ENCODE measurements at places on chromosomes 1 and 21.

DNA sequence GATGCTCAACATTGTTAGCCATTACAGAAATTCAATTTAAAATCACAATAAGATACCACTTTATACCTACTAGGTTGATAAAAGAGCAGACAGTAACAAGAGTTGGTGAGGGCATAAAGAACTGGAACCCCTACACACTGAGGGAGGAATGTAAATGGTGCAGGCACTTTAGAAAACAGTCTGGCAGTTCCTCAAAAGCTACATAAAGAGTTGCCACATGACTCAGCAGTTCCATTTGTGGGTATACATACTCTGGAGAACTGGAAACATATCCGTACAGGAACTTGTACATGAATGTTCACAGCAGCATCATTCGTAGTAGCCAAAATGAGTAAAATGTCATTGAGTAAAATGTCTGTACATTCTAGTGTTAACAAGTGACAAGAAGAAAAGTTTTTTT, 17.0 kb downstream of the NSL1 start:
- peak; percentile 55 for DNase-seq

GRCh38 chr1:98002288-98002687, 81.5 kb upstream of the DPYD start:
- no peak for DNase-seq

DNA sequence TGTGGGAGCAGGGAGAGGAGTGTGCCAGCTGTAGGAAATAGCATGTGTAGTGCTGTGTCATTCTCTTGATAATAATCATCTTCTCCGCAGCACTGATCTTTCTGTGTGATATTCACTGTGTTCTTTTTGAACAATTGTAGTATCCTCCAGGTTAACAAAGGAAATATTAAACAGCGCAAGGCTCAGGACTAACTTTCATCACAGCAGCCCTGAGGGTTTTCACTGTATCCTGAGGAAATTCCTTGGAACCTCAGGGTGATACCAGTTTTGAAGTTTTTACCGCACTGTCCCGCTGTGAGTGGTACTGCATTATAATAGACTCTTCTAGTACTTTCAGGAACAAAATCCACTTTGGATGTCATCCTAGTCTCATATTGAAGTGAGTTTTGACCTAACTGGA, 228.4 kb upstream of the COA6 start:
- no peak for DNase-seq

GRCh38 chr1:198326915-198327314, 170.1 kb downstream of the NEK7 start:
- DNase-seq, result no peak

GRCh38 chr1:60872426-60873054, 209.8 kb upstream of the NFIA start:
- no peak for DNase-seq

GRCh38 chr1:170145061-170145460, 698 bp upstream of the NTMT2 start:
- DNase-seq, result no peak

GRCh38 chr1:155050560-155051341, at the start of gene ADAM15:
ADAM15 (plus strand) TSS chr1:155051316; CDS start chr1:155051387, 71 bp downstream.
- DNase-seq, result no peak

DNA sequence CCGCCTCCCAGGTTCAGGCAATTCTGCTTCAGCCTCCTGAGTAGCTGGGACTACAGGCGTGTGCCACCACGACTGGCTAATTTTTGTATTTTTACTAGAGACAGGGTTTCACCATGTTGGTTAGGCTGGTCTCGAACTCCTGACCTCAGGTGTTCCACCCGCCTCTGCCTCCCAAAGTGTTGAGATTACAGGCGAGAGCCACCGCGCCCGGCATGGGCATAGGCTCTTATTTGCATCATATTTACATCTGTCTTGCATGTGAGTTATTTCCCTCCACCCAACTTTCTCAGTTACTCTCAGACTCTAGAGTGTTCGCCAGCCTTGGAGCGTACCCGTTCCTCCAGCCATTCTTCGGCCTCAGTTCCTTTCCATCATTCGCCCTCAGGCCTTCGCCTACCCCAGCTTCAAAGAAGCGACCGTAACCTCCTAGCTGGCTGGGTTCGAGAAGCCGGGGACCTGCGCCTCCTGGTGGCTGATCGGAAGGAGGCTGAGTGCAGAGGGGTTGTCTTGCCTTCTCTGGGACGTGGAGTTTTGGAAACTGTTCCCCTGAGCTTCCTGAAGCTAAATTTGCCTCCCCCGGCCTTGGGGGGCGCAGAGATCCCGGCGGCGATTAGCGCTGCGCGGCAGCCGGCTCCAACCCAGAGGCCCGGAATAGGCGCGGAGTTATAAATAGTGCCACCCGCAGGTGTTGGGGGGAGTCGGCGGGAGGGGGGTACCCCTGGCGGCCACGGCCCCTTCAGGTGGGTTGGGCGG, 3.6 kb upstream of the ZBTB7B start:
- DNase-seq, result no peak

GRCh38 chr1:232923739-232924386, 26.5 kb upstream of the NTPCR start:
- DNase-seq, result no peak

DNA sequence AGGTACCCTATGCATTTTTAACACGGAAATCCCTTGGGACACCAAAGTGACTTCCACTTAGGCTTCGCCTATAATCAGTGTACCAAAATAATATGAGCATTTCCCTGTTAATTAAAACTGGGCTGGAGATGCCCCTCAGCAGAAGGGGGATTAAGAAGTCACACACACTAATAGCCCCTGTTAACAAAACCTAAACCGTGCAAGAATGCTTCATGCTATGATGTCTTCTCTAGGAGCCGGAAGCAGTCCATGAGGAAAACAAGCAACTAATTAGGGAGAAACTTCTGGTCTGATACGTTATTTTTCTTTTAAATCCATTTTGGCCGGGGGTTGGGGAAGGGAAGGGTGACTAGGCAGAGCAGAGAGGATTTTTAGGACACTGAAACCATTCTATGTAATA, 123.4 kb downstream of the ESRRG start:
- no peak for DNase-seq

DNA sequence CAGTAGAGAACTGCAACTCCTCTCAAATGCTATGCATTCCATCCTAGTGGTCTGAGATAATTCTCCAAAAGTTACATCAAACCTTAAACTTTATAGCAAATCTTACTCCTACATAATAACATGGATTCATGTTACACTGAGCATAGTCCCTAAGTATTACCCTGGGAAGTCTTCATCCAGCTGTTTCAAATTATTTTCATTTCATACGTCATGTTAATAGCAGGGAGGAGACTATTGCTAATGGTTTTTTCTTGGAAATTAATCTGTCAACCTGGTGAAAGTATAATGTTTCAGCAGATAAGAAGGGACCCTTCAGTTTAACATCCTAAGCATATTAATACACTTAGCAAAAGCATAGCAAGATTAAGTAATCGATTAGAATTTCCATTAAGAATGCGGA, 318.1 kb downstream of the USP25 start:
- DNase-seq, result no peak

DNA sequence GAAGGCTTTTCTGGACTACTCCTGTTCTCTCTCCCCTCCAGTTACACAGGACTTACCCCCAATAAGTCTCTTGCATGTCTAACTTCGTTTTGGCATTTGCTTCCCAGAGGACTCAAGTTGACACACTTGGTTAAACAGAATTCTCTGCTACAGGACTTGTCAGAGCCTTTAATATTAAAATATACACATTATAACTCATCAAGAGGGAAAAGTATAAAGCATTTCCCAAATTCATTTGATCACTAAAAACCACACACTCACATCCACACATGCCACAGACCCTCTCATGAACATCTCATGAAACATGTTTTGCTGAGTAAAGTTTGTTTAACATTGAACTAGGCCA, 8.7 kb upstream of the CAPN2 start:
- no peak for DNase-seq

- DNase-seq, result no peak
These were observed 122.1 kb upstream of the RGS1 start for GRCh38 chr1:192453360-192453992.

- no peak for DNase-seq
These were observed 103.7 kb downstream of the PRDM16 start for GRCh38 chr1:3172431-3173380.

GRCh38 chr1:85202864-85203255, 2.0 kb upstream of the SYDE2 start:
- DNase-seq, result no peak

DNA sequence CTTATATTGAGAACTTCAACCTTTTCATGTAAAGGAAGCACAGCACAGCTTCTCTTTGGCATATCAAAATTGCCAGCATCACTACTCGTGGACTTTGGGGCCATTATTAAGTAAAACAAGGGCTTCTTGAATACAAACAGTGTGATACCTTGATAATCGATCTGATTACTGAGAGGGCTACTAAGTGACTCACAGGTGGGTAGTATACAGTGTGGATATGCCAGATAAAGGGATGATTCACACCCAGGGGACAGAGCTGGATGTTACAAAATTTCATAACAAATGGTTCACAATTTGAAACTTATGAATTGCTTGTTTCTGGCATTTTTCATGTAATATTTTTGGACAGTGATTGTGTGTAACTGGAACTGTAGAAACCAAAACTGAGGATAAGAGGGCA, 15.4 kb downstream of the HDAC1 start:
- DNase-seq, result no peak

DNA sequence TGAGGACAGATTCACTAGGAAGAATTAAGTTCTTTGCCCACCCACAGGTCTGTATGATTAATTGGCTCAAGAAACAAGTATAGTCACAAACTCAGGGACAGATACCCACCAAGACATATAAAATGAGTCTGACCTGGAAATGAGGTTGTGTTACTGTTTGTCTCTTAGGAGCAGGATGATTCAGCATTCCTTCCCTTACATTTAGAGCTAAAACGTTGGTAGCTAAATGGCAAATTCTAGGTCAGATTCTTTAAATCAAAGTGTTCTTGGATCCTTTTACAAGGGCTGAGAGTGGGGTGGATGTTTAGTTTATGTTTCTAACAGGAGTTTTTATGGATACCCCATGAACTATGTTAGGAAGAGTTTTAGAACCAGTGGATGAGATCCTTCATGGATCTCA, 4.7 kb downstream of the RIMKLA start:
- no peak for DNase-seq
